ENCODE measurements at places on chromosomes 3 and 15.

GRCh38 chr15:78340231-78341056, at the start of gene CRABP1:
CRABP1 (plus strand) TSS chr15:78340353; CDS start chr15:78340429, 76 bp downstream.
- no peak for DNase-seq

- no peak for DNase-seq
These were observed 87.2 kb upstream of the PPIB start for GRCh38 chr15:64249883-64250575.

DNA sequence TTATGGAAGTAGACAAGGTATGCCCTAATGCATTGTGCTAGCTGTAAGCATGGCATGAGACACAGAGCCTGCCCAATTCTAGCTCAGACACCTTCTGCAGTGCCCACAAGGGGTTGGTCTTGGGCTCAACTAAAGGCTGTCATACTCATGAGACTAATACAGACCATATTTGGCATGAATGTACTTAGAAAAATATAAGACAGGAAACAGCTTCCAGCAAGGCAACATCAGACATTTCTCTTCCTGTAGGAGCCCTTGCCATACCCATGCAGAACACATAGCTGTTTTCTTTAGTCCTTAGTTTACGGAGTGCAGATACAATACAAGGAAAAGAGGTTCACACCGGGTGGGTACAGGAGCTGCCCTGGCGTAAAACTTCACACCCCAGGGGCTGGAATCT, 30.5 kb upstream of the NR1I2 start:
- no peak for DNase-seq

DNA sequence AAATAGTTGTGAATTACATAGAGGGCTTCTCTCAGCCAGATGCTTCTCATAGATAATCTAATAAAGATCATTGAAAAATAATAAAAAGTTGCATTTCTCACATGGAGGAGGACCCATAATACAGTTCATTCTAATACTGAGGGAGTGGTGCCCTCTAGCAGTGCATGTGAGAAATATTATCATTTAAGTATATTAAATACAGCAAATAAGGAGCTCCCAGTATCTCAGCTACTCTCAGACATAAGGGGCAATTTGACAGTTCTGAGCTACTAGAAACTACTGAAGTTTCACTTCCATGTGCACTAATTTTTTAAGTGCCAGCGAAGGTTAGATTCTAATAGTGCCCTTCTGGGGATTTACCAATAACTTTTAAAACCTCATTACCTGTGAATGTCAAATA, 188.3 kb downstream of the IL5RA start:
- DNase-seq: no peak

- DNase-seq: no peak
These were observed 72.8 kb downstream of the CPN2 start for GRCh38 chr3:194278186-194278845.

DNA sequence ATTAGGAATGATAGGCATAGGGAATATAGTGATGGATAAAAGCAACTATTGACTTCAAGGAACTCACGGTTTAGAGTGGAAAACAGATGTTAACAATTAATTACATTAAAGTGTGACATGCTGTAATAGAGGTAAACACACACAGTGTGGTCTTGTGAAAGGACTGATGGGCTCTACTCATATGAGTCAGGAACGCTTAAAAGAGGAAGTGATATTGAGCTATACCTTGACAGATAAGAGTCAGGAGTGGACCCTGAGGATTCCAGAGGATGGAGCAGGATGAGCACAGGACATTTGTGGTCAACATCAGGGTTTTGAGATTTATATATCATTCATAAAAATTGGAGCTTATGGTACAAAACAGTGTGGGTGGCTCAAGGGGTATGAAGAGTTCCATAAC, 11.0 kb downstream of the EXOG start:
- DNase-seq: no peak

DNA sequence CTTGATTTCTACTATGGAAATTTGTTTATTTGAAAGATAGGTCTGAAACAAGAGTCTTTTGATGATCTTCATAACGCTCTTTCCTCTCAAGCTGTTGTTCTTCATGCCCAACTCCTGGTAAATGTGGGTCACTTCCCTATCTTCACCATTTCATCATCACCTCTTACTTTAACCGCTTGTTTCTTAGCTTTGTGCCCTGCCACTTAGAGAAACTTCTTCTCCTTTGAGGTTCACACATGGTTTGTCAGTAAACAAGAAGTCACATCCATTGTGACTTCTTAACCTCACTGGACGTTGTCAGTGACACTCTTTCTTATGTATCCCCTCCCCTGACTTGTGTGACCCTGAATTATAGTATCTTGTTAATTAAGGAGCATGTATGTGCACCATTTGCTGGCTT, 16.9 kb upstream of the P2RY13 start:
- DNase-seq: no peak

DNA sequence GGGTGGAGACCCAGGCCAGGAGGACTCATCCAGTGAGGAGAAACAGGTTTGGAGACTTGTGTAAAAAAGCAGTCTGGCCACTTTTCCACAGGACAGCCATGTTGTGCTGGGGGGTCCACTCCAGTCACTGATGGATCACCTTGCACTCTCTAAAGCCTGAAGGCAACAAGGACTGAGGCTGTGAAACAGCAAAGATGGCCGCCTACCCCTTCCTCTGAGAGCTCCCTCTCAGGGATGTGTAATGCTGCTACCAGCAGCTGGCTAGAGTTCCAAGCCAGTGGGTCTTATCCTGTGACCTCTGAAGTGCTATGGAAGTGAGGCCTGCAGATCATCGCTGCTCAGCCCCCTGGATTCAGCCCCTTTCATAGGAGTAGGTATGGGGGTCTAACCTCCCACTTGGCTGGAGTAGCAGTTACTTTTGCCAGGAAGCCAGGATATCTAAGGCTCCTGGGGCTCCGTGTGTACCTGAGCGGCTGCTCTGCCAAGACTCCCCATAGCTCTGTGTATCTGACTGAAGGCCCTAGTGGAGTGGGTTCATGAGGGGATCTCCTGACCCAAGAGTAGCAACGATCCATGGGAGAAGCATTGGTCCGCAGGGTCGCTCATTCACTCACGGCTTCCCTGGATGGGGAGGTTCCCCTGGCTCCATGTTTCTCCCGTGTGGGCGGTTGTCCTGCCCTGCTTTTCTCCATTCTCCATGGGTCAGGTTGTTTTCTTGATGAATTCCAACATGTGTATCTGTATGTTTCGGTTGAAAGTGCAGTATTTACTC, 69.9 kb upstream of the TNFSF10 start:
- DNase-seq: no peak

- DNase-seq: no peak
These were observed 104.9 kb upstream of the TGFBR2 start for GRCh38 chr3:30501526-30501925.

DNA sequence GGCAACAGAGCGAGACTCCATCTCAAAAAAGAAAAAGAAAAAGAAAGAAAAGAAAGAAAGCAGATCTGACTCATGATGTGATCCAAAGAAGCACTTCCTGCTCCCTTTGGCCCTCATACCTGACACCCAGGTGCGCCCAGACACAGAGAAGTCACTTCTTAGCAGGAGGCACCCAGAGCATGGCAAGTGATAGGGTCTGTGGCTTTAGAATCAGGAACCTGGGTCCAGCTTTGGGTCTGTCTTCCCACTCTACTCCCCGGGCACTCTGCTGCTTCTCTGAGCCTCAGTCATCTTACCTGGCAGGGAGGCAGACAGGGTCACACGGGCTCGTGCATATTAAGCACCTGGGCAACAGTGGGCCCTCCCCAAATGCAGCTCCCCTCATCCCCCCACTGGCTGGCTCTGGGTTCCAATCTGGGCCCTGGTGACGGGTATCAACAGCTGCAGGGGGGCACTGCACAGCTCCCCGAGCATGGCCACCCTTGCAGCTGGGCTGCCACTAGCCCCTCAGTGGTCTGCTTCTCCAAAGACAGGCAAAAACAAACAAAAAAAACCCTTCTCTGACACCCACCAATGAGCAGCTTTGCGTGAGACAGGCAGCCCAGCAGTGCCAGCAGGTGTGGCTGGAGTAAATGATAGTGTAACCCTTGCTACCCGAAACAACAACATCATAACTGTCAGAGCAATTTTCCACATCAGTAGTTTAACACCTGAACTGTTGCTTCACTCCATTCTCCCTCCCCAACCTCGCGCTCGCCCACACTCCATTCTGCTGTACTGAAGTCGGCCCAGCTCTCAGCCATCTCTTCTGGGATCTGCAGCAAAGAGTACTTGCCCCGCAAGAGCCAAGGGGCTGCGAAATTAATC, 99.8 kb downstream of the MEGF11 start:
- DNase-seq: no peak

DNA sequence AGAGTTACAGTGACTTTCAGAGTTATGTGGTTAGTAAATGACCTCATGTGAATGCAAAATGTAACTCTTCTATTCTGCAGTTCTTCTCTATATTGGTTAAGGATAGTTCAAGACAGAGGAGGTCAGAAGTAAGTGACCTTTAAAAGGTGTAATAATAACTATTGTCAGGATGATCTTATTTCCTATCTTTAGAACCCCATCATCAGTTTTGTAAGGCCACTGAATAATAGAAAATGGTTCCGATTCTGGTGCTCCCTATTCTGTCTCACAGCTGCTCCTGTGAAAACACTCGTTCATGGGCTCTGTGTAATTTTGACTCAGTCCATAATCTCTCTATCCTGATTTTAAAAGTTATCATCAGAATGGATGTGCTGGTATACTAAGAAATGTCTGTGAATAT, 463.3 kb downstream of the LPP start:
- DNase-seq: no peak

- no peak for DNase-seq
These were observed 53.2 kb downstream of the CEP152 start for GRCh38 chr15:48757661-48758060.

DNA sequence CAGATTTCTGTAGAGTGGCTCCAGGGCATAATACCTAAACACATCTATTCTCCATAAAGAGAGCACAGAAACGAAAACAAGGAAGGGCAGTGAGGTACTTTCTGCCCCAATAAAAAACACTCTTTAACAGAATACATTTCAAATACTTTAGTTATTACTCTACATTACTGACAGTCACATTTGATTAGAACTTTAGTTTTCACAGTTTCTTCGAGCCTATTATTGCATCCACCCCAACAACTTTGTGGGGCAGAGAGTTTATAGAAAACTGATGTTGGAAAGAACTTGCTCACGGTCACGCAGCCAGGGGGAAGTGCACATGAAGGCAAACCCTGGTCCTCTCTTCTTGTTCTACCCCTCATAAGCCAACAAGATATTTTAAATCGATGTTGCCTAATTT, 9.0 kb downstream of the VPS39 start:
- DNase-seq: no peak

DNA sequence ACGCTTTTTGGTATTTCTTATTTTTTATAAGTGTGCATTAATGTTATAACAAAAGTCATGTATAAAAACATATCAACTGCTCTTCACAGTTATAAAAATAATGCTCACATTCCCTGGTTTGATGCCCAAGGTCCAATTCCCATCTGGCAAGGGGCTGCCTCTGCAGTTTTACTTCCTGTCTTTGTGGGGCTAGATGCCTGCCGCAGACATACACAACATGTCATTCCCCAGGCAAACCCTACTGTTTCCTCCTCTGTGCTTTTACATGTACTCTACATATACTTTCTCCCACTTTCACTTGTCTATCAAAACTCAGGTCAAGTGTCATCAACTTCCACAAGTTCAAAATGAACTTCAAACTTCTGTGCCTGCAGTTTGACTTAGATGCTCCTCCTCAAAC, 60.5 kb upstream of the ETV5 start:
- no peak for DNase-seq

DNA sequence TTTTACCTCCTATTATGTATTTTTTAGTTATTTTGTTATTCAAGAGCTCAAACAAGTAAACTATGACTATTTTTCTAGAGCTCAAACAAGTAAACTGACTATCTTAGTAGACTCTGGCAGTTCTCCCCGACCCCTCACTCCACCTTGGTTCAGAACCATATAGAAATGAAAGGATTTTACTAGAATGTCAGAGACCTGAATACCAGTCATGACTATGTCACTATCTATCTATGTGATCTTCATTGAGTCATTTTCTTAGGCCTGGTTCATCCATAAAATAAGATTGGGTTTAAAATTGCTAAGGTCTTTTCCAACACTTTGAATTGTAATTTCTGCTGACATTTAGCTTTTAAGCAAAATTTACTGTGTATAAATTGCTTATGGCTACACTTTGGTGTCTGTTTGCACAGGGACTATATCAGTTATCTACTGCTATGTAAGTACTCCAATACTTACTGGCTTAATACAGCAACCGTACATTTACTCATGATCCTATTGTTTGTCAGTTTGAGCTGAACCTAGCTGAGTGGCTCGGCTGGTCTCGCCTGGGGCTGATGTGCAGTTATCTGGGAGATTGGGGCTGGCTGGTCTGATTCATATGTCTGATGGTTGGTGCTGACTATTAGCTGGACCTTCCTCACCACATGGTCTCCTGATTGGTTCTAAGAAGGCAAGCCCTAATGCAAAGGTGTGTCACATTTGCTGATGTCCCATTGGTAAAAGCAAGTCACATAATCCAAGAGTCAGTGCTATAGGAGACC, 37.0 kb downstream of the RASA2 start:
- DNase-seq: no peak

GRCh38 chr15:45884755-45885445, 250.1 kb downstream of the SQOR start:
- no peak for DNase-seq

GRCh38 chr15:31502541-31503229, 176.1 kb downstream of the KLF13 start:
- DNase-seq: no peak

GRCh38 chr3:171824116-171824515, 13.8 kb upstream of the PLD1 start:
- no peak for DNase-seq

DNA sequence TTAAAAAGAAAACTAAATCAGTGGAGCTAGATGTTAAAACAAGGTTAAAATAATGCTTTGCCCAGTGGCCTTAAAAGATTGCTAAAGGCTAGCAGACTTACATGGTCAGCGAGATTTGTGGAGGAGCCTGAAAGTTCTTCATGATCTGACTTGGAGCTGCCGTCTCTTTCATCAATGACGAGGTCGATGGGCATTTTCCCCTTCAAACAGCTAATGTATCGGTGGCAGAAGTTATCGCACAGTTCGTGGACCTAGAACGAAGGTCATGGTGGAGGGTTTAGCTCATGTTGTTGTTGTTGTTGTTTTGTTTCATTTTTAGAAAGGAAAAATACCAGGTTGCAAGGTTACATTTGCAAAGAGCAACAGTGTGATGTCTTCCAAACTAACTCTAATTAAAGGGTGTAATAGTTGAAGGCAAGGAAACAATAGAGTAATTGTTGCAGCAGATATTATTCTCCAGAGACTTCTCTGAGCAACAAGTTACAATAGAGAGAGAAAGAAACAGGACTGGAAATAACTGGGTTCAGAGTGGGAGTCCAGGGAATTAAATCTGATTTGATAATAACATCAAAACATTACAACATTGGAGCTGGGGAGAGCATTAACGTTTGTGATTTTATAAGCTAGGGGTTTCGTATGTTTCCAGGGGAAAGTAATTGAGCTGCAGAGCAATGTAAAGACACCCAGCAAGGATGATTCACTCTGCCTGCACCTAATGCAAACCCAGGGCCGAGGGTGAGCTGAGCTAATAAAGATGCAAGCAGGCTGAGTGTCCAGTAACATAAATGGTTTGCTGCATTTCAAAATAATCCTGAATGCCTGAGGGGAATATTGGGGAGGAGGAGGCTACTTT, 6.6 kb downstream of the MEIS2 start:
- DNase-seq: no peak

- no peak for DNase-seq
These were observed 29.5 kb upstream of the CTSH start for GRCh38 chr15:78974272-78974918.
